Fibroblast of skin of right biceps (primary cell): ENCODE measurements at places on chromosomes 16 and 17.

- no peak for DNase-seq
Observed at GRCh38 chr17:75919611-75920010, 14.9 kb upstream of the MRPL38 start.

DNA sequence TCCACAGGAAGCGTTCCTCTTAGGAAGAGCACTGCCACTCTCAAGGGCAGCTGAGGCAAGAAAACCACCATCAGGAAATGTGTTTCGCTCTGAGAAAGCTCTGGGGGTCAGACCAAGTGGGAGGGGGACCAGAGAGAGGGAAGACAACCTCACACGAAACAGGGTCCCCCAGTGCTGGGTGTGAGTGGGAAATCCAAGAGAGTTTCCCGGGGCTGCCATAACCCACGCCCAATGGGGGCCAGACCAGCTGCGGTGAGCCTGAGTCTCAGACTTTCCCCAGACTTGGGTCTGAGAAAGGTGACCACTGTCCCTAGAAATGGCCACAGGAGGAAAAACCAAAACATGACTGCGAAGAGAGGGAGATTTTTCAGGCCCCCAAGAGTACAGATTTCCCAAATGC lies 14.5 kb downstream of the DNAH17 start:
- DNase-seq = no peak

- DNase-seq = peak; percentile 85
Observed at GRCh38 chr17:68710035-68710780, 109.0 kb upstream of the FAM20A start.

DNA sequence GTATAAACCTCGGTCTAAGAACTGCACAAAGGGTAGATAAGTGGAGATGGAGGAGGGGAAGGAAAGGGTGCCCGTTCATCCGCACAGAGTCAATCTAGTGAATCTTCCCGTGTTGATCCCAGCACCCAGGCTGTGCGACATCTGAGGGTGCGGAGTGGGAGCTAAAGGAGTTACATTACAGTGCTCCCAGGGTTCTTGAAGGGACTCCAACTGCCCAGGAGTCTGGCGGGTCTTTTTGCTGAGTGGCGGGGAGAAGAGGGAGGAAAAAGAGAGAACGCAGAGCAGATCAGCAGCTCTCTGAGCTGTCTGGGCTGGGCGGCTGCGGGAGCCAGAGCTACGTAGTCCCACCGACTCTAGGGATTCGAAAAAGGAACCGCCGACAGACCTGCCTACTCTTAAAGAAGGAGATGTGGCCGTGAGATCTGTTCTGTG lies 1.6 kb upstream of the CA10 start:
- DNase-seq = no peak
